Small intestine (tissue), 16 donors: ENCODE measurements at places on chromosomes 12 and 14. TPM values are rescaled to one million over a fixed set of nuclear protein-coding genes. Genes with fewer than 3 reads are reported as not detected.

- no peak for DNase-seq
Measured at GRCh38 chr12:57223191-57224165, 6.0 kb upstream of the SHMT2 start.

- DNase-seq = no peak
Measured at GRCh38 chr14:38524636-38525509, 269.0 kb upstream of the CLEC14A start.

- DNase-seq = no peak
Measured at GRCh38 chr12:132145334-132145733, 1.1 kb downstream of the NOC4L start.

DNA sequence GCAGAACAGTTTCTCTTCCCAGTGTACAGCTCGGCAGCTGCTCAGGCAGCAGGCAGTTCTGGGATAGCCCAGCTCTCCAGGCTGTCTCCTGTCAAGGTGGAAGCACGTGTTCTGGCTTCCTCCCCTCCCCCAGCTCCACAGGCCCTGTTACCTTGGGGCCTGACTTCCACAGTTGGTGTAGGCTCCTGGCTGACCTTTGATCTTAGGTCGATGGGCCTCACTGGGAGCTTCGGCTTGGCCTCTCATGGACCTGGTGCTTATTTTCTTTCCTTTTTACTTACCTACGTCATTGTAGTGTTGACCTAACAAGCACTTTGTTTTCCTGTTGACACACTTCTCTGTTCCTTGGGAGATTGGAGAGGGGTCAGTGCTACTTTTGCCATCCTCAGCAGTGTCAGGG is 17.0 kb downstream of the DLST start:
- peak; percentile 76 for DNase-seq

GRCh38 chr12:52546126-52546525 is 6.8 kb downstream of the KRT71 start:
- no peak for DNase-seq

DNA sequence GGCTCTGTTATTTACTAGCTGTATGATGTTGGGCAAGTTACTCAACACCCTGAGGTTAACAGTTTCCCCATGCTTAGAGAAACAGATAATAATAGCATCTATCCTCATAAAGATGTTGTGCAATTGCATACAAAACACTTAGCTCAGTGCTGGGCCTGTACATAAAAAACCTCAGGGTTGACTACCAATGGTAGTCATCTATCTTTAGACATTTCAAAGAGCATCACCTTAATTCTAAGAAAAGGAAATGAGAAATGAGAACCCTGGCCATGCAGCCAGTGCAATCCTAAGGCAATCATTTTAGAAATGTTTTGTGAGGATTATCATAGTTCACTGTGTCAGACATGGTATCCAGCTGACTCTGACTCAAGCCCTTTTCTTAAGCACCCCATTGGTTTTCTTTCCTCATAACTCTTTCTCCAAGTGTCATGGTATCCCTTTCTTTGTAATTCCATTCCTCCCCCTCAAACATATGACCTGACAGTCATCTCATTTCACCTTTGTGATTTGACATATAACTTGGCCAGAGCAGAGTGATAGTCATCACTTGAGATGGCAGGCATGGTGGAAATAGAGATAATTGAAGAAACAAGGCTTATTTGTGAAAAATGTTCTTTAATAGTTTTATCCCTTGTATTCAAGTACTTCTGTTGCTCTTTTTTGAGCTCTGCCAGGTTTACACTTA is 29.5 kb upstream of the OSBPL8 start:
- no peak for DNase-seq

GRCh38 chr14:79036441-79036840 is 866.3 kb downstream of the NRXN3 start:
- DNase-seq = no peak

Gene SPTB
- 0.27 TPM for polyA plus RNA-seq
